ENCODE measurements at places on chromosomes 5 and 9.

GRCh38 chr5:156482818-156483217 is 155.9 kb downstream of the SGCD start:
- DNase-seq, result no peak

DNA sequence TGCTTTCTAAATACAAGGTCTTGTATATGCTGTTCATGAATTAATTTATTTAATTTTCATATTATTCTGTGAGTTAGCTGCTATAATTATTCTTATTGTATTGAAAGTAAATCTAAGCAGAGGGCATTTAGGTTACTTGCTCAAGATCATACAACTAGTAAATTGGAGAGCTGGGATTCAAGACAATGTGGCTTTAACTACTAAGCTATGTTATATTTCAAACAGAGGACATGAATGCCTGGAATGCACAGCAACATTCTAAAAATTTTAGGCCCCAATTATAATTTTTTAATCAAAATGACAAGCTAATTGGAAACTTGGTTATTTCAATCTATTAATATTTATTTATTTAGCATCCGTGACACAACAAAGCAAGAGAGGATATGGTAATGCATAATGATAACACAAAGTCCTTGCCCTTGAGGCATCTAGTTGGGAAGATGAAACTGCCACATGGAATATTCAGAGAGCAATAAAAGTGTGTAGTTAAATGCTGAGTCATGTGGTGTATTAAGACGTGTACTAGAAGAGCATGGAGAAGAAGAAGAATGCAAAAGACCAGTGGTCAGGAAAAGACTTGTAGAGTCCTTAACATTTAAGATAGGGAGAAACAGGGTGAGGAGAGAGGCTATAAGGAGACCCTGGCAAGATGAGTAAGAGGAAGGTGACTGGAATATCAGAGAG is 24.4 kb downstream of the CTXN3 start:
- no peak for DNase-seq

DNA sequence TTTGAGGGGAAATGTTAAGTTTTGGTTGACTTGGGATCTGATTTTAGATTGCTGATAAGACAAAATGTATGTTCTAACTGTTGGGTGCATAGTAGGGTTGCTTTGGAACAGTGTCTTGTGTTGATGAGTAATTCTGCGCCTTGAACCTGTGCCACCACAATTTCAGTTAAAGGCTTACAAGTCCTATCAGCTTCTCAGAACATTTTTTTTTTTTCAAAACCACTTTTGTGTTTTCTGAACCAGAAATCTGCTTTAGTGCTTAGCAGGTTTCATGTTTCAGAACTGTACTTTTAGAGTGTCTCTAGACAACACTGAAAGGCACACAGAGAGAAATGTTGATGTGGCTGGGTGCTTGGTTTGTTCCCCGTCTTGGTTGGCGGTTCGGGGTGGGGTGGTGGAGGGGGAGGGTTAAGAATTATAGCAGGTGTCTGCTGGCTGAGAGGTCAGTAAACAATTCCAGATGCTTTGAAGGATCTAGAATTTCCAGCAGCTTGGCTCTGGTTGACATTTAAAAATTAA is 84.6 kb downstream of the ANKRD55 start:
- no peak for DNase-seq

- no peak for DNase-seq
These were observed 24.2 kb upstream of the CKMT2 start for GRCh38 chr5:81208904-81209303.

GRCh38 chr5:5316334-5316733 is 106.1 kb upstream of the ICE1 start:
- no peak for DNase-seq

- no peak for DNase-seq
These were observed 28.6 kb upstream of the RAB14 start for GRCh38 chr9:121230256-121230655.

- no peak for DNase-seq
These were observed 16.1 kb upstream of the RAB14 start for GRCh38 chr9:121217609-121218292.

DNA sequence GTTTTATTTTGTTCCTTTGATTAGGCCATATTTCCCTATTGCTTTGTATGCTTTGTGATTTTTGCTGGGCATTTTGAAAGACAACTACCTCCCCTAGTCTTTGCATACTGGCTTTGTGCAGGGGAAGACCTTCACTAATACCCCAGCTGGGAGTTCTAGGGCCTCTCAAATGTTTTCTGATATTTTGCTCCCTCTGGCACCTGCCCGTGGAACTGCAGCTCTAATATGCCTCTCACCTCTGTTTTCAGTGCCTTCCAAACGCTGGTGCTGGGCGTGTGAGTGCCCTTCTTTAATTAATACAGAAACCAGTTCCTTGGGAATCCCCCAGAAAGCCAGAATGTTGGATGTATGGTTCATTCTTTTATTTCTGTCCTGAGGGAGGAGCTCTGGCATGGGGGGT is 204.5 kb downstream of the COMMD10 start:
- DNase-seq, result peak; percentile 81

GRCh38 chr5:38463634-38464521 is 92.6 kb downstream of the LIFR start:
- DNase-seq, result no peak

GRCh38 chr9:78399153-78399552 is 102.2 kb downstream of the PSAT1 start:
- DNase-seq, result no peak

DNA sequence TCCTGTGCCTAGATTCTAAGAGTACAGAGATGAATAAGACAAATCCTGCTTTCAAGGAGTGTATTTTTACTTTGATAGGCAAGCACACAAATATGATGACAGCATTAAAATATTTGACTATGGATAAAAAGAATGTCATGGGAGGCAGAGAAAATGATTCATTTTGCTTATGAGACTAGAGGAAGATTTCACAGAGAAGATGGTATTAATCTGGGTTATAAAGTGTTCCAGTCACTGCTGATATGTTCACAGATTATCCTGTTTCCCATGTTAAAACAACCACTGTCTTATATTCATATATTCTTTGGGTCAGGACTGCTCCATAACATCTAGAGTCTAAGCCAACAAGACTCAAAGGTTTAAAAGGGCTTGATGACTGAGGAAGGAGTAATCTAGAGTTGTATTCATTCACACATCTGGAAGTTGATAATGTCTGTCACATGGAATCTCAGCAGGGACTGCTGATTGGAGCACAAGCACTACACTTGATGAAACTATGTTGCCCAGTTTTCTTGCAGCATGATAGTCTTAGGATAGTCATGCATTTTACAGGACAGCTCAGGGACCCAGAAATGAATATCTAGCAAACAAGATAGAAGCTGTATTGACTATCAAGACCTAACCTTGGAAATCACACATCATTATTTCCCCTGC is 79.3 kb downstream of the STARD4 start:
- no peak for DNase-seq

DNA sequence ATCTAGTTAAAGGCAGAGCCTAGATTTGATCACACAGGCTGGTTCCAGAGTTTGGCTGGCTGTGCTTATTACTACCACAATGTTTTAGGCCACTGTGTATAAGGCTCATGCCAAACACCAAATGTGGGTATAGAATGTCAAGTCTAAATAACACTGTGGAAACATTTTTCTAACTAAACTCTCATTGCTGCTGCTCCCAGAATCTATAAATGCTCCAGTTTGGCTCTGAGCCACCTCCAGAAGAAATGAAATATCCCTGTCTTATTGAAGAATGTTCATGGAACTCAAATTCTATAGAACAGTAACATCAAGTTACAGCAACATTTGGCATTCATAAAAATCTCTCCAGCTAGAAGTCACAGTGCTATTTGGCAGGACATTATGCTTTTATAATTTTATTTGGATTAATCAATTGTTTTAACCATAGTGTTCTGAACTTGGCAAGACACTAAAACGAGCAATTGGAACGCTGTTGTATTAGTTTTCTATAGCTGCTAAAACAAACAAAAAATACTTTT is 178.1 kb upstream of the COX7C start:
- no peak for DNase-seq

Measured in GM23338 (cell line).